ENCODE measurements at places on chromosomes 3 and 15.

DNA sequence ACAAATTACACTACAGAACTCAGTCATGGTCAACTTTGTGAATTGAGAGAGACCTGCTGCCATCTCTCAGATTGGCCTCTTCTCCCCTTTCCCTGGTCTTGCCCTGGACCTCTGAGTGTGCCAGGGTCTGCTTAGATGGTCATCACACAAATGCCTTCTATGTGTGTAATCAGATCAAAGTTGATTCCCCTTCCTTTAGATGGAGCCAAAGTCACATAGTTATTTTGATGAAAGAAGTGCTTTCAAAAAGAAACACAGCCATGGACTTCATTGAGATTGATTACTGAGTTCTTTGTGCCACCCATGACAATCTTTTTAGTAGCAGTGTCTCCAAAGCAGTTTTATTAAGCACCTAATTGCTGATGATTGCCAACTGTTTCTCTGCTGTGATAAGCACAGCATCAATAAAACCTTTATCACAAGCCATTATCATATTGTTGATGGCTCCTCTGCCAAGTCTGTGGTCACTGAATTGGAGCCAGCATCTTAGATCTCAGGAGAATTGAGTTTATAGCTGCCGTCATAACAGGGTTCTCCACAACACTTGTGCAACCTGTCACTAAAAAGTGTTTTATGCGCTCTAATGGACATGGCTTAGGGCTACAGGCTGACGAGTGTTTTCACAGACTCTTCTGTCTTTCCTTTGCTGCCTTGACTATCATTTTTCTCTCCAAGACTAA, 149.7 kb upstream of the NUDT16 start:
- DNase-seq: no peak

- no peak for DNase-seq
Observed at GRCh38 chr15:100753503-100753902, 126.1 kb upstream of the ALDH1A3 start.

DNA sequence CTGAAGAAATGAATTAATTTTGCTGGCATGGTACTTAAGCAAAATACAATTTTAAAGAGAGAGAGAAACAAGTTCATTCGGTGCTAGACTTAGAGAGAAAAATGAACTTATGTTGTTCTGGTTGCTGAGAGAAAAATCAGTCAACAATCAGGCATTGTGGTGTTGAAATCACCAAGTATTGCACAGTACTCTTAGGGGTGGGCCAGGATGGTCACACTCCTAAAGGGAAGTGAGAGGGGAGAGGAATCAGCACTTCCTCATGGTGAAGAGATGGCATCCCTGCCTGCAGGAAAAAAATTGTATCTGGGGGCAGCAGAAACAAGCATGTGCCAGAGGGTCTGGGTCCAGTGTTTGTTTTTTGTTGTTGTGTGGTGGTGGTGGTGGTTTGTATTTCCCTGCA, 7.0 kb upstream of the DMXL2 start:
- no peak for DNase-seq

DNA sequence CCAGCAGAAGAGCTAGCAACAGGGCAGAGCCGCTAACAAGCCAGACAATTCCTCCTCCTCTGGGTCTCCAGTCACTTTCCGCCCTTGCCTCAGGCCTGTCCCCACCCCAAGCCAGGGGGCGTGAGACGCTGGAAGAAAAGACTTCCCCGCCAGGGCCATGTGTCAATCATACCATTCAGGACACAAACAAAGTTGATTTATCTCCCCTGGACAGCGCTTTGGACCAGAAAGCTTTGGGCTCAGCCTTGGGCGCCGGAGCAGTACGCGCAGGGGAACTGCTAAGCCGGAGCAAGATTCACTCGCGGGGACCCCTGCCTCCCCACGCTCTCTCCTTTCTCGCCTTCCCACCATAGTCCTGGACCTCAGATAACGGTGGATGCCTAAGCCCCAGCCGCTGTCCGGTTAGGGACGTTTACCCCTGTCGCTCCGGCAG, 479 bp downstream of the LRRC2 start:
- peak; percentile 79 for DNase-seq

GRCh38 chr3:94875149-94875548, 812.3 kb downstream of the NSUN3 start:
- DNase-seq: no peak

- no peak for DNase-seq
Observed at GRCh38 chr15:60647246-60647645, 168.3 kb upstream of the ICE2 start.

- DNase-seq: no peak
Observed at GRCh38 chr3:48128774-48129173, 59.4 kb downstream of the CDC25A start.
